ENCODE measurements at places on chromosomes 12 and 14.

GRCh38 chr14:37678916-37679315 is 83.5 kb downstream of the TTC6 start:
- no peak for DNase-seq

- peak; percentile 80 for DNase-seq
Observed at GRCh38 chr12:575948-576614, 87.2 kb downstream of the NINJ2 start.

- DNase-seq, result no peak
Observed at GRCh38 chr12:19639781-19640415, 200.6 kb downstream of the AEBP2 start.

DNA sequence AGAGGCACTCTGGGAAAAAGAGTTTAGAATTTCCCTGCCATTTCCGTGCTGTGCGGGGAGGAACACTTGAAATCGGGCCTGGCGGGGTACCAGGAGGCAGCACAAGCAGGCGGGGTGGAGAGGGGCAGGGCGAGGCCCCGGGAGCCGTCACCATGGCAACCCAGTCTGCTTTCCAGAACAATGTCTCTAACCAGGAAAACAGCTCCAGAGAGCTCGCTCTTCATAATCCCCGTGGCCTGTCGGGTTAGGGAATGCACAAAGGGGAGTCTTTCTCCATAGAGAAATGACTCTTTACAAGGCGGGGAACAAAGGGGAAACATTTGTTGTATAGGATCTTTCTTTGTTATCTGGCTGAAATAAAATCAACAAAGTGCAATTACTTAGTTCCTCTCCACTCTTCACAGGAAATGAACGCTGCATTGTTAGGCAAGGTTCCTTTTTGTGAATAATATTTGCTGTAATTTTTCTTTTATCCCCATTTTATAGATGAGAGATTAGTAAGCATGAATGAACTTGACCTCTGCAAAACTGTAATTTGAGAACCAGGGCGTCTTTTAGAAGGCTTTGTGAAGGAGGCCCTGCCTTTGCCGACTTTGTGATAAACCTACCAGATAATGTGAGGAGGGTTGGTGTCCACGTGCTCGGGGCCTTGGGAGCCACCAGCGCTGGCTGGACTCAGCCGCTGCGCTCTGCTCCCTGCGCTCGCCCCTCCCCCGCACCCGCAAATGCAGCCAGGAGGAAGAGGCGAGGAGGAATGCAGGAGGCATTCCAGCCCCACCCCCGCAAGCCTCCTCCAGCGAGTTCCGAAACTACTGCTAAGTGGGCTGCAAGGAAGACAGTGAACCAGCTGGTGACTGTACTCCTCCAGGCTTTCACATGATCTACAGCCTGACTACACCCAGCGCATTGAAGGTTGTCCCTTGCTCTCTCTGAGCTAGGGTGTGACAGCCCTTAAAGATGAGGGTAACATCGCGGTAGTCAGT is 105.2 kb upstream of the ATF7IP start:
- DNase-seq, result no peak

DNA sequence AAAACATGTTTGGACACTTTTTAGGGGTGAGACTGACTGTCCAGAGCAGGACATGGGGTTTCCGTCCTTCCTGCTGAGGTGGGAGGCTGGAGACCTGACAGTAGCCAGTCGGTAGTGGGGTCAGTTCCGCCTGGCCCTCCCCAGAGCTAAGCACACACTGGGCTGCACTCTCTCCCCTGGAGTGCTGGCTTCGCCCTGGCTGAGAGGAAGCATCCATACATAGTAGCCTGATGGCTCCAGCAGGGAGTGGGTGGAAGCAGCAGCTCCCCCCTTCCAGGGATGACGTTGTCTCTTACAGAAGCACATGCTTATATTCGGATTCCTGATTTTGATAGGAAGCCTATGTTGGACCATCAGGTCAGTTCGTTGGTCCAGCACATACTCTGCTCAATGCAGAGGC is 40.4 kb downstream of the SFSWAP start:
- no peak for DNase-seq

- no peak for DNase-seq
Observed at GRCh38 chr14:88825503-88825902, 1.1 kb downstream of the TTC8 start.

- peak; percentile 92 for DNase-seq
Observed at GRCh38 chr12:128823916-128824839, at the start of gene SLC15A4. SLC15A4 (minus strand) TSS chr12:128823958; CDS start chr12:128823943, 15 bp downstream.

- DNase-seq, result no peak
Observed at GRCh38 chr14:76810953-76811400, 1.7 kb downstream of the ANGEL1 start.

DNA sequence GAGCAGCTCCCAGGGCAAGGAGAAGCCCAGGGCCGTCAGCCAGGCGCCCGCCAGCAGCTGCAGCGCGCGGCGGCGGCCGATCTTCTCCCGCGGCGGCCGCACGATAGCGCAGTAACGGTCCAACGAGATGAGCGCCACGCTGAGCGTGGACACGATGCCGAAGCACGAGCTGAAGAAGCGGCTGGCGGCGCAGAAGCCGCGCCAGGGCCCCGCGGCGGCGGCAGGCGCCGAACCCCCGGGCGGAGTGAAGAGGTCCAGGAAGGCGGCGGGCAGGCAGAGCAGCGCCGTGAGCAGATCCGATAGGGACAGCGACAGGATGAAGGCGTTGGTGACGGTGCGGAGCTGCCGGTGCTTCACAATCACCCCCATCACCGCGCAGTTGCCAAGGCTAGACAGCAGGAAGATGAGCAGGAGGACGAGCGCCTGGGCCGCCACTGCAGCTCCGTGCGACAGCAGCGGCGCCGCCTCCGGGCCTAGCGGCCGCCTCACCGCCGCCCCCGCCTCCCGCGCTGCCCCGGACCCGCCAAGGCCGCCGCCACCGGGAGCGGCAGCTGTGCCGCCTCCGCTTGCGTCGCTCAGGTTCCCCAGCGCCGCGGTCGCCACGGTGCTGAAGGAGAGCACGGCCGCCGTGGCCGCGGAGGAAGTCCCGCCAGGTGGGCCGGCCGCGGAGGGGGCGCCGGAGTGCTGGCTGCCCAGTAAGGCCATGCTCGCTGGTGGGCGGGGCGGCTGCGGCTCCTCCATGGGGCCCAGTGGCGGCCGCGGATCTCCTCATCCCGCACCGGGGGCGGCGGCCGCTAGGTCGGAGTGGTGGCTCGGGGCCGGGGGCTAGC is 479 bp downstream of the GPR135 start:
- peak; percentile 16 for DNase-seq

GRCh38 chr14:22460461-22461195 is 128.4 kb downstream of the DAD1 start:
- no peak for DNase-seq

GRCh38 chr12:131894313-131894860 is at the start of gene ULK1:
ULK1 (plus strand) TSS chr12:131894622; CDS start chr12:131895002, 380 bp downstream.
- peak; percentile 89 for DNase-seq

GRCh38 chr12:100166232-100166631 is 23.6 kb upstream of the BLTP3B start:
- DNase-seq, result no peak

GRCh38 chr12:94289461-94290312 is 141.3 kb downstream of the PLXNC1 start:
- no peak for DNase-seq

DNA sequence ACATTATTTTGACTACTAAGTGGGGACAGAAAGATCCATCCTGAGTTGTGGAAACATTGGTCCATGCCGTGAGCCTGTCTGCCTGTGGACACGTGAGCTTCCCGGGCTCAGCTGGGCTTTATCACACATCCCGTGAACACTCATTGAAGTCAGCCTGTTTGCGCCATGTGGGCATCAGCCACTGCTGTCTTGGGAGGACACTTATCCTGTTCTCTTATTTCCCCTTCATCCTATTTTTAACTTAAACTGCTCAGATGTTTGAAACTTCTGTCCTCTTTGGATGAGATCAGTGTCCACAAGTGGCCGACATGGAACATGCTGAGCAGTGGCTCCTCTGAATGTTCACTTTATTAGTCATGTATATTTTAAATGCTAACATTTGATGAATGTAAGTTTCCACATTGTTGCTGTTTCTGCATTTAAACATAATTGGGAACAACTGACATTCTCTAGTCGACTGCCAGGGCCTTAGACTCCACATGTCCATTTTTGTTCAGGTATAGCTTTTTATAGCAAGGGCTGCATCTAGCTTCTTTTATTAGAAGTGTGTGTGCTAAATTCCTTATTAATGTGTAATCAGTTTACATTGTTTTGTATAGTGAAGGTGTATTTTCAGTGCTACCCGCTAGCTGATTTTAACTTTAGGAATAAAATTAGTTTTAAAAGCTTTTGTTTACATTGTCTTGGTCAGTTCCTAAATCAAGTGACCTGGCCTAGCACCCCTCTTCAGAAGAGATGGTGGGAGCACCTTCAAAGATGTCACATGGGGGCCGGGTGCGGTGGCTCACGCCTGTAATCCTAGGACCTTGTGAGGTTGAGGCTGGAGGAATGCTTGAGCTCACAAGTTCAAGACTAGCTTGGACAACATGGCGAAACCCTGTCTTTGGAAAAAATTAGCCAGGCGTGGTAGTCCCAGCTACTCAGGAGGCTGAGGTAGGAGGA is 24.0 kb downstream of the RNF34 start:
- DNase-seq, result no peak

GRCh38 chr14:105168496-105168978 is at the start of gene JAG2:
JAG2 (minus strand) TSS chr14:105168776; CDS start chr14:105168420, 356 bp downstream.
- DNase-seq, result no peak

DNA sequence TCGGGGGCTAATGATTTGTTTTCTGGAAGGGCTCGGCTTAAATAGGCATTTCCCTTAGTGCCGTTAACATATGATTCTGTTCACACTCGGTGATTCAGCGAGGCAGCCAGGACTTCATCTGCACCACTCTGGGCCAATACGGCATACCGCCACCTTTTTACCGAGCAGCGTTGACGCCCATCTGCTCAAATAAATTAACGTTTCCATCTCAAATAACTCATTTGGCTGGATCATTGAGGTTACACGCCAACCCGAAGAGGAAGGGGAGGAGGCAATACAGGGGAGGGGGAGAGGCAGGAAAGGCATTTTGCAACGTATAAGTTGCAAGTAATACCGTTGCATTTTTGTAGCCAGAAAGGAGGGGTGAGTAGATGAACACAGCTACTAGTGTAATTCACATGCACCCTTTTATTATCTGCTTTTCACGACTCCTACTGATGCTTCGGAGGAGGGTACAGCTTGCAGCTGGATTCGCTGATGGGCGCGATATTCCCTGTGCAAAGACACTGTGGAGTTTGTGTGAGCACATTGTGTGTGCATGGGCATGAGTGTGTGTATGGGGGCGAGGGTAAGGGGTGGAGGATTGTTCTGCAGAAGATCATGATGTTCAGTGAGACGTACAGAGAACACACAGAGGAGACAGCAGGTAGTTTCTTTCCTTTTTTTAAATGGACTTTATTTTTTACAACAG is 45.9 kb downstream of the MAP1LC3B2 start:
- DNase-seq, result no peak

GRCh38 chr12:97639702-97640101 is 177.1 kb downstream of the RMST start:
- DNase-seq, result no peak

GRCh38 chr12:41932470-41932991 is 212.1 kb downstream of the GXYLT1 start:
- DNase-seq, result peak; percentile 1

DNA sequence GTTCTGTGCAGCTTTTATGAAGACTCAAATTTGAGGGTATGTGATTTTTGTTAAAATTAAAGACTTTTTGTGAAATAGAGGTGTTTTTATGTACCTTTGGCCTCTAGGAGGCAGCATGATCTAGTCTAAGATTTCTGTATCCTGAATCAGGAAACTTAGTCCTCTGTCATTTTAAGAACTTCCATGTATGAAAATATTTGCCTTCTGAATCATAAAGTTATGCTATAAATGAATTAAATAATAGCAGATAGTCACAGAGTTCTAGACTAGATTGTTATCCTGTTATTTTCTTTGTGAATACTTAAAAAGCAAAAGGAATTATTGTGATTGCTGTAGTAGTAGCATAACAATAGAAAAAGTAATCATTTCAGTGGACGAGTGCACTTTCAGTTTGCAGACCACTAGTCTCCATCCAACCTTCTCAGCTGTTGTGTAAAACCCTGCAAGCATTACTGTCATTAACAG is 56.3 kb downstream of the FGD4 start:
- no peak for DNase-seq

- peak; percentile 1 for DNase-seq
Observed at GRCh38 chr12:119060847-119061796, 79.8 kb downstream of the SRRM4 start.

- no peak for DNase-seq
Observed at GRCh38 chr14:77542421-77543239, 44.0 kb upstream of the ISM2 start.

- no peak for DNase-seq
Observed at GRCh38 chr12:19575337-19576243, 136.3 kb downstream of the AEBP2 start.

DNA sequence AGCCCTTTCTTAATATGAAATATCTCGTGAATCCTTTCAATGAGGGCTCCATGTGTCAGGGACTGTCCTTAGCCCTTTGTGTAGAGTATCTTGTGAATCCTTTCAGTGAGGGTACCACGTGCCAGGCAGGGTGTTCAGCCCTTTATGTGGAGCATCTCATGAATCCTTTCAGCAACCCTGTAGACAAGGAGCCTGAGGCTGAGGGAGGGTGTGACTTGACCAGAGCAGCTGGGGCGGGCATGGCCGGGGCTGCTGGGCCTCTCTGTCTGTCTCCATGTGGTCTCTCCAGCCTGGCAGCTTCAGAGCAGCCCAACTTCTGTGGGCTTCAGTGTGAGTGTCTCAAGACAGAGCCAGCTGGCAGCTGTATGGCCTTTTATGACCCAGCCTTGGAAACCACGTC is 140.2 kb downstream of the AACS start:
- DNase-seq, result no peak

DNA sequence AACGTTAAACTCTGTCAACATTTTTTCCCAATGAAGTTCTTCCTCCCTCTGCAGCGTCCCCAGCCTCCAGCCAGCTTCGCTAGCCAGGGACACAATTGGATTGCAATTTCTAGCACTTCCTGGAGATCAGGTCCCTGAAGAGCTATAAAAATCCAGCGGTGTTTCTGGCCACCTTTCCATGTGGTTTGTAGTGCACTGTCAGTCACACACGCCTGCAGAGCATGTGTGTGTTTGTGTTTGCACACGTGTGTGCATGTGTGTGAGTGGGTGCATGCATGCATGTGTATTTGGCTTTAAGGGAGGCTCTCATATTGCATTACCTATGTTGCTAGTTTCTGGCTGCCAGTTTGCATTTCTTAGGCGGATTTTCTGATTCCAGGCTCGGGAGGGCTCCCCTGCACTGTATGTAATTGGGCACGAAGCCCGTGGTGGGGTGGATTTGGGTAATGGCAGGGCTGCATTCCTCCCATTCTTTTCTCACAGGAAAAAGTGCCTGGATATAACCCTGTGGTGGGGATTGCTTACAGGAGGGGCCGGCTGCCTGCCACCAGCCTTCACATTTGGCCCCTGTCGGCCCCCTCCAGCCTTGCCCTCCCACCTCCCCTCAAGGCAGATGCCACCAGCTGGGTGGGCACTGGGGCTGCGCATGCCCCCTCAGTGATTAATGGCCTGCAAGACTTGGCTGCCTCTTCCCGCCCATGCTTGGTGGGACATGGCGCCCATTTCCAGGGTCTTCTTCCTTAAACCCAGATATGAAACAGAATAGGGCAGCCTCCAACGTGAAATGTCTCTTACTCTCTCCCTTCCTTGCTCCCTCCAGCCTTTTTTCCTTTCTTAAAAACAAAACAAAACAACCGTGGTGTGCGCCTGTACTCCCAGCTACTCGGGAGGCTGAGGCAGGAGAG is 74.0 kb downstream of the TSPAN9 start:
- no peak for DNase-seq

- no peak for DNase-seq
Observed at GRCh38 chr12:76920172-76921099, 41.6 kb upstream of the CSRP2 start.
